Activated CD4-positive, alpha-beta T cell treated with anti-CD3 and anti-CD28 coated beads for 36 hours (primary cell): ENCODE measurements at places on chromosomes 7 and 10.

- no peak for DNase-seq
Observed at GRCh38 chr10:121433965-121434364, 164.3 kb downstream of the FGFR2 start.

- DNase-seq = peak; percentile 32
Observed at GRCh38 chr7:137592232-137592896, 248.8 kb upstream of the PTN start.

- DNase-seq = no peak
Observed at GRCh38 chr10:13291821-13292773, 7.8 kb downstream of the PHYH start.

- no peak for DNase-seq
Observed at GRCh38 chr10:63887023-63887589, 365.9 kb downstream of the REEP3 start.

GRCh38 chr10:114356751-114357514 lies 47.4 kb downstream of the AFAP1L2 start:
- DNase-seq = no peak

- DNase-seq = no peak
Observed at GRCh38 chr7:135178364-135178763, 7.9 kb upstream of the CYREN start.

DNA sequence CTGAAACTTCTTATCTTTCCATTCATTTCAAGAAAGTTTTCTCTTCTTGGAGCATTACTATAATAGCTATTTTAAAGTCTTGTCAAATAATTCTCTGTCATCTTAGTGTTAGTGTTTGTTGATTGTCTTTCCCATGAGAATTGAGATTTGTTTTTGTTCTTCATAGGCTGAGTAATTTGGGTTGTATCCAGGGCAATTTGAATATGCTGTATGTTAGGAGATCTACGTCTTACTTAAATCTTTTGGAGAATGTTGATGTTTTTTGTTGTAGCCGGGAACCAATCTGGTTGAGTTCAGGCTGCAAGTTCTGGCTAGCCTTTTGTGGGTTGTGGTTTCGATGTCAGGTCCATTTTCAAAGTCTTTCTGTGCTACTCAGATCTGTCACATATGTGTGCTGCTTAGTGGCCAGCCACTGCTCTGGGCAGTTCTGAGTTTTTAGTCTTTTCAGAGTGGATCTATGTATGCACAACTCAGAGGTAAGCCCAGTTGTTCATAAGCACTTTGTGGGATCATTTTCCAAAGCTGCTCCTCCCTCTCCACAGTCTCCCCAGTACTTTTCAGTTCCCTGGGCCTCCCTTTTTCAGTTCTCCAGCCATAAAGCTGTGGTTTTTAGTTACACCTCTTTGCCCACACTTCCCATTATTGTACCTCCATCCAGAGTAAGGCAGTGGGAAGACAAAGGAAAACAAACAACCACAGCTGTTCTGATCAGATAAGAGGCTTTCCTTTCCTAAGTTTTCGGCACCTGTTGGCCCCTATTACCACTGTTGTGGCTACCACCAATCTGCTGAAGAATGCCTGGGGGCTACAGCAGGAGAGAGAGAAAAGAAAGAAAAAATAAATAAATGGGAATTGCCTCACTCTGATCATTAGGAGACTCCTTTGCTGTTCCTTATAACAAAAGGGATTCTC lies 4.7 kb upstream of the CCNJ start:
- DNase-seq = no peak

- DNase-seq = no peak
Observed at GRCh38 chr10:110275128-110275729, 29.5 kb downstream of the SMNDC1 start.

GRCh38 chr7:25781704-25782103 lies 370.3 kb upstream of the NFE2L3 start:
- no peak for DNase-seq

DNA sequence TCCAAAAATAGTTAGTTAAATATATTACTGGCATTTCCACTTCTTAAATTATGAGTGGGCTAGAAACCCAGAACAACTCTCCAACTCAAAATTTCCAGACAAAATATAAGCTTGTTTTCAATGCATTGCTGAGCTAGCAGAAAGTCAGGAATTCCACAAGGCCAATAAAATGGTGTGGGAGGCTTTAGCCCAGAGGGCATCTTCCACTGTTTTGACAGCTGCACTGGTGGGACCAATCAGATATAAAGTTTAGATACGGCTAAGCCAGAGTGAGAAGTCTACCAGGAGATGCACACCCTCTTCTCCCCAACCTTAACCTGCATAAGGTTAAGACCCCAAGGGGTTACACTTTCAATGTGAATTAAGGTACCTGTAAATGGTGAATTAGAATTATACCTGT lies 76.6 kb downstream of the AMPH start:
- no peak for DNase-seq

GRCh38 chr7:985915-986741 lies 3.1 kb downstream of the CYP2W1 start:
- DNase-seq = no peak

DNA sequence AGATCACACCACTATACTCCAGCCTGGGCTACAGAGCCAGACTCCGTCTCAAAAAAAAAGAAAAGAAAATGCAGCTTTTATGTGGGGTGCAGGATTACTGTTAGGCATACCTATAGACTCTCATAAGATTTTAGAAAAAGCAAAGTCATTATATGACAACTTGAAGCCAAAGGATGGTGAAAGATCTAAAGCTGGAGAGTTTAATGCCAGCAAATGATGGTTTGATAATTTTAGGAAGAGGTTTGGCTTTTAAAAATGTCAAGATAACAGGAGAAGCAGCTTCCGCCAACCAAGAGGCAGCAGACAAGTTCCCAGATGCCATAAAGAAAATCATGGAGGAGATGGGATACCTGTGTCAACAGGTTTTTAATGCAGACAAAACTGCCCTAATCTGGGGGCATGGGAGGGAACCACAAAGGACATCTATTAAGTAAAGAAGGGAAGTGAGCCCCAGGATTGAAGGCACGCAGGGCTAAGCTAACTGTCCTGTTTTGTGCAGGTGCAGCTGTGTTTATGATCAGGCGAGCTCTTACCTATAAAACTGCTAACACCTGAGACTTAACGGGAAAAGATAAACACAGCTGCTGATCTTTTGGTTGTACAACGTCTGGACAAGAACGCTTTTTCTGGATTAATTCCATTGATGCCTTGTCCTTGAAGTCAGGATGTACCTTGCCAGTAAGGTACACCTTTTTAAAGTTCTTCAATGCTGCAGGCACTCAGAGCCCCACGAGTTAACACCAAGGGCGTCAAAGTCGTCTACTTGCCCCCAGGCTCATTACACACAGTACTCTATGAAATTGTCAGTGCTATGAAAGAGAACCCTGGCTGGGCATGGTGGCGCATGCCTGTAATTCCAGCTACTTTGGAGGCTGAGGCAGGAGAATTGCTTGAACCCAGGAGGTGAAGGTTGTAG lies 10.5 kb upstream of the ANKRD61 start:
- no peak for DNase-seq

DNA sequence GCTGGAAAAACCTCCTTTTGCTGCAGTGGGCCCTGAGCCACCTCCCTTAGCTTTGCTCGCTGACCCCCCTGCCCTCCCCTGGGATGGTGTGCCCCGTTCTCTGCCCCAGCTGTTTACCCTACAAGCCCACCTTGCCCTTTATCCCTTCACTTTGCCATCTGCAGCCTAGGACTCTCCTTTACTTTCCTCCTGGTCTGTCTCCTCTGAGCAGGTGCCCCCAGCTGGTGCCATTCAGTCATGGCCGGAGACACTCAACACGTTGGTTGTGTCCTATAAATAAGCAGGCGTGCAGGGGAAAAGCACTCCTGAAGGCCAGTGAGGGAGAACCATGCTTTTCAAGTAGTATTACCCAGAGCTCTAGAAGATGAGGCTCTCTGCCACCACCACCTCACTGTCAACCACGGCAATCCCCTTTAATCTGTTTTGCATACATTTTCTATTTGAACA lies 6.1 kb downstream of the RASSF4 start:
- no peak for DNase-seq

DNA sequence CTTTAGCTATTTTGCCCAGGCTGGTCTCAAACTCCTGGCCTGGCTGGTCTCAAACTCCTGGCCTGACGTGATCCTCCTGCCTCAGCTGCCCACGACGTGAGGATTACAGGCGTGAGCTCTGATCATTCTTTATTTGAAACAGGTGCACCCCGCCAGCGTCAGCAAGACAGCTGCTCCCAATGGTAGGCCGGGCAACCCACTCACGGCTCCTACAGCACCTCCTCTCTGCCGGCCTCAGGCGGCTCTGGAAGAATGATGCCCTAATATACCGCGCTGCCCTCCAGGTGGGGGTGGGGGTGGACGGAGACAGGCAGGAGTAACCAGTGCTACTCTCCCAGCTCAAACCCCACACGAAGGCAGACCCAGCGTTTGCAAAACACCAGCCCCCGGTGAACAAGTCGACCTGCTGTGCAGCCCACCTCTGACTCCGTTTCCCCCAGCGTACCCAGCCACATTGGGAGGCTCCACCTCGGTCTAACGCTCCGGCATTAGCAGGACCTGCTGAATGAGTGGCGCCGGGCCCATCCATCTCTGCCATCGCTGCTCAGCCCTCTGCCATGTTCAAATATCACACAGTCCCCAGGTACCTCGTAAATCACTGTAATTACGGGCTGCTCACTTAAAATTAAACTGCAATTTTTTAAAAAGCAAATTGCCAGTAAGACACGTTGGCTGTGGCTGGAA lies 148.6 kb downstream of the ELFN1 start:
- DNase-seq = no peak

DNA sequence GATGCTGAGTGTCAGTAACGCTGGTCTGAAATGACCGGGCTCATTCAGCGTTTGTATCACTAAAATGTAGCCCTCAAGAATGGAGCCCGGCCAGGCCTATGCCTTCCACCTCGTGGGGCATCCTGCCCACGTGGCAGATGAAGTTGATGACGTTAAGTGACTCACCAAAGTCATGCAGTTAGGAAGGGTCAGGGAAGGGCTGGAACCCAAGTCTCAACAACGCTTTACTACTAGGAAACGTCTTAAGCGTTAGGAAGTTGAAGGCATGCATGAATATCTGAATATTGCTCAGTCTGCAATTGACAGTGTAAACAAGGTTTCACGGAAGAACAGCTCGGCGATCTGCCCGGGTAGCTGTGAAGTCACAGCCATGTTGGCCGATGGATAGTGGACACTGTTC lies 14.0 kb upstream of the UBE3C start:
- DNase-seq = no peak

- DNase-seq = no peak
Observed at GRCh38 chr7:80824253-80824652, 94.6 kb downstream of the SEMA3C start.

- DNase-seq = no peak
Observed at GRCh38 chr7:117132321-117133120, 179.2 kb downstream of the ST7 start.

DNA sequence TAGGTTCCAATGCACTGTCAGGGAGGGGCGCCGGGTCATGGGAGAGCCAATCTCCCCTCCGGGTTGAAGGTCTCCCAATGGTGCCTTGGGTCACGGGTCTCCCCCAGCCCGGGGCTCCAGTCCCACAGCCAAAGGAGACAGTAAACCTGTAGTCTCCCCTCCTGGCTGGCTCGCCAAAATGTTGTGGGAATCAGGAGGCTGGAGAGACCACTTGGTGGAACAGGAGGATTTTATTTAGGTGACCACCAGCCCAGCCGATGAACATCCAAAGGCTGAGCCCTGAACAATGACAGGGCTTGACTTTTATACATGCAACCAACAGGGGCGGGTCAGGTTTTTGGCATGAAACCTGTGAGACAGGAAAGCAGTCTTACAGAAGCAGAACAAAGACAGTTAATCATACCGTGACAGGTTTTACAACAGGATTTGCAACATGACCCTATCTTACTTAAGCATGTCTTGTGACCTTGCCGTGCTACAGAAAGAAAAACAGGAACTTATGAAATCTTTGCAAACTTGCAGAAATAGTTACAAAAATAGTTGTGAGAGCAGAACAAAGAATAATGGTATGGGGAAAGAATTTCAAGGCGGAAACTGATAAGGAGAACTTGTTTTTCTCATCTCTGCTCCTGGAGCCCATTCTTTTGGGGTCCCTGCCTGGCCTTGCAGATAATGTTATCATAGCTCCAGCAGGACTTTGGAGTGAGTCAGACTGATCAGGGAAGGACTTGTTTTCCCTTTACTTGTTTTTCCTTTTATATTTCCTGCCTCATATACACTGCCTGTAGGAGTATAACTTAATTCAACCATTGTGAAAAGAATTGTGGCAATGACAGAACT lies 7.1 kb downstream of the ERV3-1 start:
- DNase-seq = no peak

- no peak for DNase-seq
Observed at GRCh38 chr7:25758559-25758958, 393.4 kb upstream of the NFE2L3 start.

DNA sequence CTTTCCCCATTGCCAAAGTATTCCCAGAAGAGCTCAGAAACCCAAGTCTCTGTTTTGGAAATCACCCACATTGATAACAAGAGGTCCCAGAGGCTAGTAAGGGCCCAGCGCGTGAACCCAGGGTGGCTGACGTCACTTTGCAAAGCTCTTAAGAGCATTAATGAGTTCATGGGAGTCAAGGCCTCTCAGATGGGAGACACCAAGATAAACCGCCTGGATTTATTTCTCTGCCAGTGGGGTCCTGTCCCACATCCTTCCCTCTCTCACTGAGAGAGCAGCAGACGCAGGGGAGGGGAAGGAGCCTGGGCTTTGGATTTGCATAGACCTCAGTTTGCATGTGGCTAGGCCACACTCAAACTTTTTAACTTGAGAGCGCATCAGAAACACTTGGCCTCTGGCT lies 184.8 kb upstream of the PDE1C start:
- DNase-seq = no peak

GRCh38 chr10:86247588-86247987 lies 119.0 kb downstream of the GRID1 start:
- no peak for DNase-seq

DNA sequence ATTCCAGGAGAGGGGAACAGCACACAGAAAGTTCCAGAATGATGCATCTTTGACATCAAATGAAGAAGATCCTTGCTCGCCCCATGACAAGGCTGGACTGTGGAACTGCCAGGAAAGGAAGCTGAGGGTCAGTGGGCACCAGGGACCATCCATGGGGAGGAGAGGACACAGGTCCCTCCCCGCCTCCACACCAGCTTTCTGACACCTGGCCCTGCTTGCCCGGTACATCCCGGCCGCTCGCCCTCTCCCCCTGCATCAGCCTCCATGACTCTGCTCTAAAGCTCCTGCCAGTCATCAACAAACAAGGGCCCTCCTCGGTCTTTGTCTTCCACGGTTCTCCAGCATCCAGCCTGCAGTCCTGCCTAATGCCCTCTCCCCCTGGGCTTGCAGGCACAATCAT lies 222.3 kb downstream of the GRID1 start:
- no peak for DNase-seq

GRCh38 chr10:113381981-113382509 lies 170.8 kb upstream of the HABP2 start:
- peak; percentile 12 for DNase-seq

DNA sequence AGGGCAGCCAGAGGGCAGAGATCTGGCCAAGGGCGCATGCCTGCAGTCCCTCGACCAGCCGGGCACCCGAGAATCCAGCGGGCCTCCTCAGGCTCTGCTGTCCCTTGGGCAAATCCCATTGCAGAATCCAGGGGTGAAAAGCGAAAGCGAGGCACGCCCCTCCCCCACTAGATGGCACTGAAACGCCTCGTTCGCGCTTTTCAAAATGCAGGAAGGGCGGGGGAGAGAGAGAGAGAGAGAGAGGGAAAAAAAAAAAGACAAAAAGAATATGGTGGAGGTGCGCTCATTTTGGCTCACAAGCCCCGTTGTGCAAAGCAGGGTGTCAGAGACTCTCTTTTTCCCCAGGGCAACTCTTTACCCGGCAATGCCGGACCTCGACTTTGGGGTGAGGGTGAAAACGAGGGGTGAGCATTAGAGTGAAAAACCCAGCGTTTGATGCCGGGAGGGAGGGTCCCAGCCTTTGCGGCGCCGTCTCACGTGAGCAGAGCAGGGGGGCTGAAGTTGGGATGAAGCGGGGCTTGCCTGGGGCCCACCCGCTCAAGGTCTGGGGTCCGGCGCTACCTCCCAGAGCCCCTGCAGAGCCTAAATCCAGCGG lies 2.5 kb upstream of the TMEM178B start:
- DNase-seq = peak; percentile 73
